ENCODE measurements at places on chromosomes 5 and 9.

DNA sequence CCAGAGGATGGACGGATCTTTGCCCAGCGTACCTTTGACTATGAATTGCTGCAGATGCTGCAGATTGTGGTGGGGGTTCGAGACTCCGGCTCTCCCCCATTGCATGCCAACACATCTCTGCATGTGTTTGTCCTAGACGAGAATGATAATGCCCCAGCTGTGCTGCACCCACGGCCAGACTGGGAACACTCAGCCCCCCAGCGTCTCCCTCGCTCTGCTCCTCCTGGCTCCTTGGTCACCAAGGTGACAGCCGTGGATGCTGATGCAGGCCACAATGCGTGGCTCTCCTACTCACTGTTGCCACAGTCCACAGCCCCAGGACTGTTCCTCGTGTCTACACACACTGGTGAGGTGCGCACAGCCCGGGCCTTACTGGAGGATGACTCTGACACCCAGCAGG lies 1.9 kb downstream of the PCDHGC5 start:
- DNase-seq = no peak

- no peak for DNase-seq
Observed at GRCh38 chr9:135973277-135974219, 12.4 kb upstream of the UBAC1 start.

DNA sequence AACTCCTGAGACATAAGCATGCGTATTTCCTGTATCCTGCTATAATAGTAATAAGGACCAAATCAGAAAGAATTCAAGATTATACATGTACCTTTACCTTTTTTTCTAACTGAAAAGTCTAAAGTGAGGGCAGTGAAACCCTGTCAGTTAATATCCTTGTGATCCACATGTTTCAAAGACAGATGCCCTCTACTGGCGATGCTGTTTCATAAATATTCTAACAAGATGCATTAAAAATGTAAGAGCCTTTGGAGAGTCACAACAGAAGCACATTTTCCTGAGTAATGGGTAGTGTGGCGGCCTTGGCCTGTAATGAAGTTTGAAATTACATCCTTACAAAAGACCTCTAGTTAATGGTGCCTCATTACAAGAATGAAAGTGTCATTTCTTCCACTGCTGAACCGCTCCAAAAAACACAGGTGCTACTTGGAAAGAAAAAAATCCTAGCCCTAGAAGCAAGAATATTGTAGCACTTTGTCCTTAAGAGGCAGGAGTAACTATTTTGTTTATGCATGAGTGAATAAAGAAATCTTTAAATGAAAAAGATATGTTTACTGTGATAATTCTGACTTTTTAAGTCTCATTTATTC lies 232.6 kb downstream of the EPB41L4A start:
- no peak for DNase-seq

DNA sequence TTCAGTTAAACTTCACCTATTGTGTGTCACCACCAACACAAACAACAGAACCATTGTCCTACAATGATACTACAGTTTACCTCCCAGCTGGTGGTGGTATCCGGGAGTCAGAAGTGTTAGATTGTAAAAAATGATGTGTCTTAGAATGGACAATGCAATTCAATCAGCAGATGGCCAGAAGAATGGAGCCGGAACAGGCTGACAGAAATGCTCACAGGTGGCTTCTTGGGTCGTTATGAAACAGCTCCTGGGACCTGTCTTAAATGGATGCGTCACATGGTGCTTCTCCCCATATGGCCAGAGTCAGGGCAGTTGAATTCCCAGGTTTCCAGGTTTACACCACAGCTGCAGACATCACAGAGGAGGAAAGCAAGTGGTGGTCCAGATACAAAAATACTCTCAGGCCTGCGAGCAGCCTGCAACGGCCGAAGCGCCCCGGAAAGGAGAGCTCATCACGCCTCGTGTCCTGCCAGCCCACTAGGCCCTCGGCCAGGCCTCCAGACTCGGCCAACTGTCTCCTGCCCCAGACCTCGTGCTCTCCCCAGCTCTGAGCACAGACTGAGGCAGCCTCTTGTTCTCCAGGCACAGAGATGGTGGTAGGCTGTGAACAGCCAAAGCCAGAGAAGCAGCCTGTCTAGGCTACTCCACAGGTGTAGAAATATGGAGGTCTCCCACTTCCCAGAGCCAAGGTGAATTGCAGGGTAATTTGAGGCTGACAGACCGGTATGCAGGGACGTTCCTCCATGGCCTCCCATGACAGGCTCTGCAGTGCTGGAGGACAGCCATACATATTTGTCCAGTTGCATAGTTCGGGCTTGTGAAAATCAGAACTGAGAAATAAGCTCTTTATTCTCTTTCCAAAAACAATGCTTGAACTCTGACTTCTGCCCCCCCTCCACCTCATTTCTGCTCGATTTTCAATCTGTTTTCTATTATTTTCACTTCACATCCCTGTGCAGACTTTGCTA lies 98.5 kb upstream of the SPATA31C2 start:
- peak; percentile 63 for DNase-seq

GRCh38 chr5:27788184-27788583 lies 749.8 kb upstream of the CDH9 start:
- no peak for DNase-seq

DNA sequence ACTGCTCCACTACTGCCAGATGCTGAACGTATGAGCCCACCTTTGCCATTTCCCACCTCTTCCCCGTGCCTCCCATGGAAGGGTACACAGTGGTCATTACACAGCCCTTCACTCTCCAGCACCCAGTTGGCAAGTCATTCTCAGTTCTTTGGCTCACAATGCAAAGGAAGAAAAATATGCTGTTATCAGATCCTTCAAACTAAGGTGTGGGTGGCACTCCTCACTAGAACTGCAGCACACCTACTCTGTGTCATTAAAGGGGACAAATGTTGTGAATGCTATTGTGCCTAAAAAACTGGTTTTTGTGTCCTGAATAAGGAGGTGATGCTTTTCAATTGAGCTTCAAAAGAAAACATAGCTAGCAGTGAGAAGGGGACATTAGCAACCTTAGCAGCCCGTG lies 183.1 kb upstream of the SNX2 start:
- DNase-seq = no peak

DNA sequence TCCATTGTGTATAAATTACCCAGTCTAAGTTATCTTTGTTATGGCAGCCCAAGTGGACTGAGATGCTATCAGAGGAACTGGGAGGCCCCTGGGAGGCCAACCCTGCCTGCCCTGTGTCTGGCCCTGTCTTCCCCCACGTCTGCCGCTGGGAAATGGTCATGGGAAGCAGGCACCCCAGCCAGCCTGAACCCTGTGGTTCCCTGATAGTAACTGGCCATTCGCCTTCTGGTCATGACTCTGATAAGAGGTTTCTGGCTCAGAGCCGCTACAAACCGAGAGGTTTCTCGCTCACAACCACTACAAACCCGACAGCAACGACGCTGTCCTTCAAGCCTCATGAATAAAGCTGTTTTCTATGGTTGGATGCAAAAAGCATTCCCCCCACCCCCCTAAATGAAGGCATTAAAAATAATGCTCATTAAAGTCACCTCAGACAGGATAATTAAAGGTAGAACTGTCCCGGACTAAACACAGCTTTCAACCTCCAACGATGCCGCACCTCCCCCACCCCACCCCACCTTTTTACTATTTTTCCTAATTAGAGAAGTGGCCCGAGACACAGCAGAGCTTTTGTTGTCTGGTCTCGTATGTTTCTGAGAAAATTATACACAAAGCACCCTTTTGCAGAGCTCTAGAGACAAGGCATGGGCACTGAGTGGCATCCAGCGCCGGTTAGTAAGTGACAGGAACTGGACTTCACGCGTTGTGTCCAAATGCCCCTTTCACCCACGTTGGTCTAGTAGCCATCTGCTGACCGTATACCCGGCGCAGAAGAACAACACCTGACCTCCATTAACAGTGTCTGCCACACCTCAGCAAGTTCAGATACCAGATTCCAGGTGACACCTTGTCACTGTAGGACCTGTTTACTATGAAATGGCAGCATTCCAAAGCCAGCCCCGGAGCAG lies 140.8 kb downstream of the COL23A1 start:
- DNase-seq = peak; percentile 31

DNA sequence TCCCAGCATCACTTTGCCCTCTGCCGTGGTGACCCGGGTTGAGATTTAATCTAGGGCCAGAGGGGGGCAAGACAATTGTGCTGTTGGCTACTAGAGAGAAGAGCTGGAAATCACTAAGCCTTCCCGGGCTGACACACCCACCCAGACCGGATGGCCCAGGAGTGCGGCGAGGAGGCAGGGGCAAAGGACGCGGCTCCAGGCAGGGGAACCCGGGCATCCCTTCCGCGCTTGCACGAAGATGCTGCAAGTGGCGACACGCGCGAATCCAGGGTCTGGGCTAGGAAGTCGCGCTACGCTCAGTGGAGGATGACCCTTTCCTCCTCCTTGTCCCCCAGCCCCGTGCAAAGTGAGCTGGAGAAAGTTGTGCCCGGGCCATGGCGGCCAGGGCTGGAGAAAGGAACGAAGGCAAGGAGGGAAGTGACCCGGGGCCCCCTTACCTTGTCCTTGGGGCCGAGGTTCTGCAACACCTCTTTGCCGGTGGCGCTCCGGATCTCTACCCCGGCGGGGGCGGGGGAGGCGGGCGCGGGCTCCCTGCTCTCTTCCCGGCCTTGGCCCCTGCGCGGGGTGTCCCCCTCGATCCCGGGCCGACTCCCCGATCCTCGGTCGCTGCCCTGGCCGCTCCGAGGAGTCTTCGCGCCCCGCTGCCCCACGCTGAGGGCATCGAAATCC lies 693 bp downstream of the DPYSL3 start:
- peak; percentile 26 for DNase-seq

GRCh38 chr9:108963459-108964143 lies 29.4 kb downstream of the ABITRAM start:
- DNase-seq = peak; percentile 29

DNA sequence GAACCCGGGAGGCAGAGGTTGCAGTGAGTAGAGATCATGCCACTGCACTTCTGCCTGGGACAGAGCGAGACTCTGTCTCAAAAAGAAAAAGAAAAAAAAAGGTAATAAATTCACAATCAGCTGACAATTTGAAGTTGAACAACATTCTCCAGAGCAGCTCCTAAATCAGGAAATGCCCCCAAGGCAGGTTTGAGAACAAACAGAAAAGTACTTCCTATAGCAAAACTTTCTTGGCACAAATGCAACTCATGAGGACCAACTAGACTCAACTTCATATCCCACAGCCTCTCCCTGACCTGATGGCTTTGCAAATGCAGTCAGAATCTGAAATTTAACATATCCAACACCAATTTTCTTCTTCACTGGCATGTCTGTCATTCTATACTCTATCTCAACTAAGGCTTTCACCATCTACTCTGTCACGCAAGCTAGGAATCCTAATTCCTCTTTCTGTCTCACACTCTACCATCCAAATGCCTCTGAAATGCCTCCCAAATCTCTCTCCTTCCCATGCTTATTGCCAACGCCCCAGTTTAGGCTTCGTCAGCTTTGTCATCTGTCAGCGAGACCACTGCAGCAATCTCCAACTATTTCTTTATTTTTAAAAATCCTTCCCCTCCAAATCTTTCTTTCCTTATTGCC lies 113.3 kb downstream of the MAPKAP1 start:
- DNase-seq = no peak

DNA sequence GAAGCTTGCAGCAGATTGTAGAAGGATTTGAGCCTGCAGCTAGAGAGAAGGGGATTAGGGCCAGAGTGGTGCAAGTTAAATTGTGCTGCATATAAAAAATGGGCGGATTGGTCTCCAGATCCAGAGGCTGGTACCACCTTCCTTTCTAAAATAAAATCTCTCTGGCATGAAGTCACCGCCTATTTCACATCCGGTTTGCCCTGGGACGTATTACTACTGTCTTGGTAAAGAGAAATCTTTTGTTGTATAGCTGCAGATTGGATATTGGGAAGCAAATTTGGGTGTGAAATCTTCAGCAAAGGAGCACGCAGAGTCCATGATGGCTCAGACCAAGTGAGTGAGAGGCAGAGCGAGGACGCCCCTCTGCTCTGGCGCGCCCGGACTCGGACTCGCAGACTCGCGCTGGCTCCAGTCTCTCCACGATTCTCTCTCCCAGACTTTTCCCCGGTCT lies at the start of gene GABRA1:
Gene GABRA1, plus strand, starts transcription at position 180 of the 451 bp plus-strand sequence. CDS start 2,691 bp downstream, outside the sequence.
- DNase-seq = no peak

- peak; percentile 63 for DNase-seq
Observed at GRCh38 chr5:150625164-150625535, 15.3 kb upstream of the SYNPO start.
